ENCODE measurements at places on chromosomes 1 and 21.
A peak's percentile ranks its signal among the peaks of the same experiment; 100 is the strongest.

- DNase-seq, result no peak
Measured at GRCh38 chr1:84300501-84300900, 1.0 kb upstream of the SAMD13 start.

DNA sequence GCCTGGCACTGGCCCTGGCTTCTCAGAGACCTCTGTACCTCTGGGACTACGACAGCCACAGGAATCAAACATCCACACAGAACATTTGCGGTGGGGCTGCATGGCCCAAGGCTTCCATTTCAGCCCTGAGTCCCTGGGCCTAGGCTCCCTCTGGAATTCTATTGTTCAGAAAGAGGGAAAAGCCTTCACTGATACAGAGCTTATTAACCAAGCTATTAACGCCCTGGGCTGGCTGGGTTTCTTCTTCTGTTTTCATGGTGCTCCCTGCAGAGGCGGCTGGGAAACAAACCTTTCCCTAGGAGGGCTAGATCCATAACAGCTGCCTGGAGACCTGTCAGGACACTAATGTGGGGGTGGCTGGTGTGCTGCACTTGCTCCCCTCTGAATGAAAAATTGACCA lies 88.2 kb downstream of the KAZN start:
- no peak for DNase-seq

DNA sequence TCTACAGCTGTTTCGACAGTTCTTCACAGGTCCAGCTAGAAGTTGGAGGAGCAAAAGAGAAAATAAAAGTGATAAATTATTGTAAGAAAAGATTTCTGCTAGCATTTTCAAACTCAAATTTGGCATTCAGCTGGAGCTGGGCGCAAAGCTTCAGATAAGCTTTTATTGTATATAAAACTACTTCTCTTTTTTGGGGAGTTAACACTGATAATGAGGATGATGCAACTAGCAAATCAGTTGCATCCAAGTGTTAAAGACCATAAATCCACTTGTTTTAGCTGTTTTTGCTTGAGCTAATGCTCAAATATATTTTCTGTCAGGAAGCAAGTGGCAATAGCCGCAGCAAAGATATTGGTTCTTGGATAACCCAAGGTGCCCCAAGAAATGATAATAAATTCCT lies 127.1 kb upstream of the PKN2 start:
- DNase-seq, result no peak

DNA sequence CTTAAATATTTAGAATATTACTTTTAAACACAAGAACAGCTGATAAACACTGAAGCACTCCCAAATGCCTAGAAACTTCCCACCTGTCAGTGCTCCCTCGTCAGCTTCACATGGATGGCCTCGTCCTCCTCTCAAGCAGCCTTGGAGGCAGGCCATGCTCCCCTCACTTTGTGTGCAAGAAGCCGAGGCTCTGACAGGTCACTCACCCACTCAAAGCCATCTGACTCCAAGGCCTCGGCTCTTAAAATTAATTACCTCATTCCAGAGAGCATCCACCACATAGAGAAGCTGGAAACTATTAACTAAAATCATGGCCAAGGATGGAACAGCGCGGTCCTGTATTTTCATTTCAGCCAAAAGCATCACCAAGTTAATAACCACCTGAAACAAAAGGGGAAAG lies 17.8 kb downstream of the LBR start:
- no peak for DNase-seq

DNA sequence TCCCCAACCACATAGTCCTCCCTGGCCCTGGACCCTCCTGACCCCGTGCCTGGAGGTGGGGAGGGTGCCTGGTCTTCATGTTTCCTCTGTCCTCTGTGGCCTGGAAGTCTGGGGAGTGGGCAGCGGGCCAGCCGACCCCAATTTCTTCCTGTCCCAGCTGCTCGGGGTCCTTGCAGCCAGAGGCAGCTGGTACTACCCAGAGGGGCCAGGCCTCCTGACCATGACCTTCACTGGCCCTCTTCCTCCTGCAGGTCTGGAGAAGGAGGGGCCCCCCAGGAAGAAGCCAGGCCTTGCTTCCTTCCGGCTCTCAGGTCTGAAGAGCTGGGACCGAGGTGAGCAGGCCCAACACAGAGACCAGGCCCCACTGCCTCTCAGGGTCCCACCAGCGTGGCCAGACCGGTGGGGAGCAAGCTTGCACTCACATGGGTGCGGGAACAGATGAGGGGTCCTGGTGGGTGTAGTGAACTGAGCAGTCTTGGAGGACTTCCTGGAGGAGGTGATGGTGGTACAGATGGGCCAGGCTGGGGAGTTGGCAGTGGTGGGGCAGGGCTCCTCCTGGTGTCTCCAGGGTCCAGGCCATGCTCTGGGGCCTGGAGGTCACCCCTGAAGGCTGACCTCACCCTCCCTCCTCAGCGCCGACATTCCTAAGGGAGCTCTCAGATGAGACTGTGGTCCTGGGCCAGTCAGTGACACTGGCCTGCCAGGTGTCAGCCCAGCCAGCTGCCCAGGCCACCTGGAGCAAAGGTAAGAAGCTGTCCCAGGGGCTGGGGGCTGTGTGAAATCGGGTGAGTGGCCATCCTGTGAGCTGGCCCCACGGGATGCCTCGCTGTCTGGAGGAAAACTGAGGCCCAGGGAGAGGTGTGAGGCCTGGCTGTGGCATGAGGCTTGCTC lies 32.7 kb downstream of the TRIM11 start:
- DNase-seq, result no peak

- no peak for DNase-seq
Measured at GRCh38 chr1:39758556-39759435, 12.4 kb downstream of the OXCT2 start.

GRCh38 chr21:19340303-19340702 lies 936.7 kb upstream of the TMPRSS15 start:
- DNase-seq, result no peak

- peak; percentile 86 for DNase-seq
Measured at GRCh38 chr1:234721476-234722269, 111.7 kb upstream of the IRF2BP2 start.

GRCh38 chr1:37480581-37481288 lies 6.4 kb downstream of the ZC3H12A start:
- DNase-seq, result no peak

DNA sequence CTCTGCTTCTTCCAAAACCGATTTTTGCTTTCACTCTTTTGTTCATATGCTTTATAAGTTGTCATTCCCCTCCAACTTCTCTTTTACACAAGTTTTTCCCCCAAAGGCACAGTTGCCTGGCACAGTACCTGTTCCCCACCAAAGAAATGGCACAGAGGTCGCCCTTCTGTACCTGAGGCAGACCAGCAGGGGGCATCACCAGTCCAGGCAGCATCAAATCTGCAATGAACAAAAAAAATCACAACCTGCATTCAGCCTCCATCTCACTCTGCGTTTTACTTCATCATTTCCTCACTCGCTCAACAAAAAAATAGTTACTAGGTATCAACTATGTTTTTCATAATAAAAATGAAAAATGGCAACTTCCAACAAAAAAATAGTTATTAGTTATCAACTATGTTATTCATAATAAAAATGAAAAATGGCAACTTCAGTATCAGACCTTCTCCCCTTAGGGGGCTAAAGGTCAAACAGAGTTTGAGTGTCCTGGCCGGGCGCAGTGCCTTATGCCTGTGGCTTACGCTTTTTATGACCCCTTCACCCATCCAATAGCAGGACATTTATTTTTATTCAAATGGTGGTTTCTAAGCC lies 4.1 kb downstream of the EIF2D start:
- peak; percentile 63 for DNase-seq

- DNase-seq, result no peak
Measured at GRCh38 chr1:36070349-36070748, 13.5 kb upstream of the TEKT2 start.

- no peak for DNase-seq
Measured at GRCh38 chr1:232468249-232468648, 161.7 kb downstream of the SIPA1L2 start.

- peak; percentile 63 for DNase-seq
Measured at GRCh38 chr21:44300262-44300959, 558 bp downstream of the PFKL start.

DNA sequence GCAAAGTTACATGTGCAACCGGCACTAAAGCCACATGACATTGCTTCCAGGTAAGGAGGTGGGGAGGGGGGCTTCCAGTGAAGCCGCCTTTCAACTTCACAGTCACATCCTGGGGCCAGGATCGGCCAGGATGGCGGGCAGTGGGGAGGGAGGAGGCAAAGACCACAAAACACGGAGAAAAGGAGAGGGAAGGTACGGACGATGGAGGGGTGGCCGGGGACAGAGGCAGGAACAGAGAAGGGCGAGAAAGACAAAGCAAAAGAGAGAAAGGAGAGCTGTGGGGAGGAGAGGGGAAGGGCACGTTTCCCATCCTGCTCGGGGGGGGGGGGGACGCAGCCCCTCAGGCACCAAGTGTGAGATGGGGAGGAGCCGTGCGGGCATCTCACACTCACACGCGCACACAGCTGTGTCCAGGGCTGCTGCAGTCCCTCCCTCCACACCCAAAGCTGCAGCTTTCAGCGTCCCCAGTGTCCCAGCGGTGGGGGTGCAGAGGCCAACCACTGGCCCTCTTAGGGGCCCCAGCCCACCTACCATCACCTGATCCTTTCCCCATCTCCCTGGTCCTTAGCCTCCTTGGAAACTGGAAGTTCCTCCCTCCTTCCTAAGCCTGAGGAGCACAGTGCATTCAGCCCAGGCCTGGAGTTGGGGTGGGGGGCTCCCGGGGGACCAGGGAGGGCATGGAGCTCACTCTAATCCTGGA lies 2.4 kb downstream of the SH2D5 start:
- DNase-seq, result no peak

GRCh38 chr1:236623371-236624166 lies 19.3 kb upstream of the HEATR1 start:
- peak; percentile 43 for DNase-seq

DNA sequence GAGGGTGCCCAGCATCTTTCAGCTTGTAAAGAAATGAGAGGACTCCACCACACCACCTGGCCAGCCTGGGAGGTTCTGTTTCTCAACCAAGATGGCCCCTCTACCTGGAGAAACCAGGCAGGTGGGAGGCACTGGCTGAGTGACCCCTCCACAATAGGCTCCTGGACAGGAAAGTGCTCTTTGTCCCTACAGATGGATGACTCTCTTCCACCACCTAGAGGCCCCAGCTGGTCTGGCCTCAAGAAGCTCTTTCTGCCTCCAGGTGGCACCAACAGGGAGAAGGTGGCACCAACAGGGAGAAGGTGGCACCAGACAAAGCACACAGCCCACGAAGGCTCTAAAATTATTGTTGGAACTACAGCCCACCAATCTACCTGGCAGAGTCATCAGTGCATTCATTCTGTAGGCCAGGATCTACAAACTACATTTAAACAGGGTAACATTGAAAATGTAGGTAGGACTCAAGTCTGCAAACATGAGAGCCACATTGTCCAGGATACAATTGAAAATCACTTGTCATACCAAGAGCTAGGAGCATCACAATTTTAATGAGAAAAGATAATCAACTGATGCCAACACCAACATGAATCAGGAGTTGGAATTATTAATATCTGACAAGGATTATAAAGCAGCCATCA lies 14.4 kb downstream of the TMPRSS3 start:
- peak; percentile 31 for DNase-seq

DNA sequence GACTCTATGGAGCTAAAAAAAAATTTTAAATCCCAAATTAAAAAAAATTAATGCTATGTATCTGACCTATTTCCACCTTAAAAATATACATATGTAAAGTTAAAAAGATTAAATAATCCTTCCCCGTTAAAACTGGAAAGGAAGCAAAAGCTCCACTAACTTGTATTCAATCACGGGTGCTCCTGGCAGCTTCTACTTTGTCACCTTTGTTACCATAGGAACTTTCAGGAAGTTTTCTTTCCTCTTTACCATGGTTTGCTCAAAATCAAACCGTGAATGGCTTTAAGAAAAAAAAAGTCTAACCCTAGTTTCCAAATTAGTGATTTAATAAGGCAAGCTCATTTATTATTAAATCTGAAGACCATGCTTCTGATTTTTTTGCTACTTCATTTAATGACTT lies 3.5 kb downstream of the GPATCH2 start:
- no peak for DNase-seq

DNA sequence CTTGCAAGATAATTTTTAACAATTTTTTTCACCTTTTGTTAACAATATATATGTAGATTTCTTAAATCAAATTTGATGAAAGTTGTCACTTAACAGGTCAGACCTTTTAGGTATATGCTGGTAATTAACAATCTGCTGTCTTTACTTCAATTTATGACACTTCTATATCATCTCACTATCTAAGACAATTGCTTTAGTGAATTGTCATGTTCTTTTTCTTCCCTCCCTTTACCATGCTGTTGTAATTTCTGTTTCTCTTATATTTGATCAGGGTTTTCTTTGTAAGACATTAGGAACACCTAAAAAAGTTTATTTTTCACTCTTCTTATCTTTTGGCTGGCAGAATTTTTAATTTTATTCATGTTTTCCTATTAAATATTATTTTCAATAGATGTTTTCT lies 2.0 kb downstream of the IFI16 start:
- DNase-seq, result no peak

DNA sequence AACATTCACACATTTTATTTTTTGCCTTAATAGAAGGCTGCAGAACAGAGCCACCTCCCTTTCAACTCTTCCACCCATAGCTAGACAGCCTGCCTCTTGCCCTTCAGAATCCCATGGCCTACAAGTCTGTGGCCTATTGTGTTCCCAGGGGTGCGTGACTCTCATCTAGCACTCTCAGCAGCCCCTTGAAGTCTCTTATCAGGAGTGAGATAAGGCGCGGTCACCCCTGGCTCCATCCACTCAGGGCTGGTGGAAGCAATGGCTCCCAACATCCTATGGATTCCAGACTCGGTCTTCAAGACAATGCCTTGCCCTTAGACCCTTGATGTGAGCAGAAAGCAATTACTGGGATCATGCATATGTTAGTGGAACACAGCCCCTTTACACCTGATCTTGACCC lies 264.1 kb upstream of the GREM2 start:
- DNase-seq, result no peak

DNA sequence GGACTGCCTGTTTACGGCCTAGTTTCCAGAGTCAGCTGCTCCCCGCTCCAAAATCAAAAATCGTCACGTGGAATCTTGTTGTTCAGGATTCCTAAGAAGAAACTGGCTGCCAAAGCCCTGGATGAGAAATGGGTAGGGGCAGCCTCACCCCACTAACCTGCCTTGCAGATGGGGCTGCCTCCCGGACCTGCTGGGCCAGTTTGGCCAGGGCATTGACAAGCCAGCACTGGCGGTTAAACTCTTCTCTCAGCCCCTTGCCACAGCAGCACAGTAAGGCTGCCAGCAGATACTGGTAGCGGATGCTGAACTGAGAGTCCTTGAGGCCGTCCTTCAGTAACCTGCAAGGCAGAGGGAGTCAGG lies 31.6 kb upstream of the PPP1R15B start:
- DNase-seq, result no peak
